ENCODE measurements at places on chromosomes 1 and 21.

DNA sequence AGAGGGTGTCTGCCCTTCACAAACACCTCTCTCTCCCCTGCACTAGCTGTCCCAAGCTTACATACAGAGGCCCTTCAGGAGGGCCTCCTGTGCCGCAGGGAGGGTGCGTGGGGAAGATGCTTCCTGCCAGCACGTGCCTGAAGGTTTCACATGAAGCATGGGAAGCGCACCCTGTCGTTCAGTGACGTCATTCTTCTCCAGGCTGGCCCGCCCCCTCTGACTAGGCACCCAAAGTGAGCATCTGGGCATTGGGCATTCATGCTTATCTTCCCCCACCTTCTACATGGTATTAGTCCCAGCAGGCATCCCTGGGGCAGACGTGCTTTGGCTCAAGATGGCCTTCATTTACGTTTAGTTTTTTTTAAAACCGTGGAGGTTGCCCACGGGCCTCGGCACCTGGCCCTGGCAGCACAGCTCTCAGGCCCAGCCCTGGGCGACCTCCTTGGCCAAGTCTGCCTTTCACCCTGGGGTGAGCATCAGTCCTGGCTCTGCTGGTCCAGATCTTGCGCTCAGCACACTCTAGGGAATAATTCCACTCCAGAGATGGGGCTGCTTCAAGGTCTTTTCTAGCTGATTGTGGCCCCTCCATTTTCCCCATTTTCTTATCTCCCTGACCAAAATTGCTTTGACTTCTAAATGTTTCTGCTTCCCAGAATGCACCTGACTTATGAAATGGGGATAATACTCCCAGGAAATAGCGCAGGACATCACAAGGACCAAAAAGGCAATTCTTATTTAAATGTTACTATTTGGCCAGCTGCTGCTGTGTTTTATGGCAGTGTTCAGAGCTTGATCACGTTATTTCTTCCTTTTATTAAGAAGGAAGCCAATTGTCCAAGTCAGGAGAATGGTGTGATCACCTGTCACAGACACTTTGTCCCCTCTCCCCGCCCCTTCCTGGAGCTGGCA lies 6.1 kb downstream of the NPPA start:
- no peak for DNase-seq

DNA sequence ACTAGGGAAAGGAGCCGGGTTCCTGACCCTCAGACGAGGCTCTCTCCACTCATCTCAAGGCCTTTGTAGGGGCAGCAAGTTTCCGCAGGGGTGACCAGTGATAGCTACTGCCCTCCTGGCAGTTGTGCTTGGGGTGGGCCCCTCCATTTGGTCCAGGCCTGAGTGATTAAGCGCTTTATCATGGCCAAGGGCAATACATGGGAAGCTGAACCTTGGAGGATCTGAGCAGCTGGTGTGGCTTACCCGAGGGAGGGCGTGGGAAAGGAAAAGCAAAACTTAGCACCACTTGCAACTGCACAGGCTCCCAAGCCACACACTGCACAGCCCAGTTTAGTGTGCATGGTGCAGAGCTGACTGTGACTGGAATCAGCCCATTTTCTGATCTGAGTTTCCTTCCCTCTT lies 47.8 kb downstream of the GADD45A start:
- no peak for DNase-seq

DNA sequence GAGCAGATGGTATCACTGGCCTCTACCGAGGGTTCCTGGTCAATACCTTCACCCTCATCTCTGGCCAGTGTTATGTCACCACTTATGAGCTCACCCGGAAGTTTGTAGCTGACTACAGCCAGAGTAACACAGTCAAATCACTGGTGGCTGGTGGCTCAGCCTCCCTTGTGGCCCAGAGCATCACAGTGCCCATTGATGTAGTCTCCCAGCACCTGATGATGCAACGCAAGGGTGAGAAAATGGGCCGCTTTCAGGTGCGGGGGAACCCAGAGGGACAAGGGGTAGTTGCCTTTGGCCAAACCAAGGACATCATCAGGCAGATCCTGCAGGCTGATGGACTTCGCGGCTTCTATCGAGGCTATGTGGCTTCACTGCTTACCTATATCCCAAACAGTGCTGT lies 6.1 kb downstream of the SLC25A44 start:
- no peak for DNase-seq

DNA sequence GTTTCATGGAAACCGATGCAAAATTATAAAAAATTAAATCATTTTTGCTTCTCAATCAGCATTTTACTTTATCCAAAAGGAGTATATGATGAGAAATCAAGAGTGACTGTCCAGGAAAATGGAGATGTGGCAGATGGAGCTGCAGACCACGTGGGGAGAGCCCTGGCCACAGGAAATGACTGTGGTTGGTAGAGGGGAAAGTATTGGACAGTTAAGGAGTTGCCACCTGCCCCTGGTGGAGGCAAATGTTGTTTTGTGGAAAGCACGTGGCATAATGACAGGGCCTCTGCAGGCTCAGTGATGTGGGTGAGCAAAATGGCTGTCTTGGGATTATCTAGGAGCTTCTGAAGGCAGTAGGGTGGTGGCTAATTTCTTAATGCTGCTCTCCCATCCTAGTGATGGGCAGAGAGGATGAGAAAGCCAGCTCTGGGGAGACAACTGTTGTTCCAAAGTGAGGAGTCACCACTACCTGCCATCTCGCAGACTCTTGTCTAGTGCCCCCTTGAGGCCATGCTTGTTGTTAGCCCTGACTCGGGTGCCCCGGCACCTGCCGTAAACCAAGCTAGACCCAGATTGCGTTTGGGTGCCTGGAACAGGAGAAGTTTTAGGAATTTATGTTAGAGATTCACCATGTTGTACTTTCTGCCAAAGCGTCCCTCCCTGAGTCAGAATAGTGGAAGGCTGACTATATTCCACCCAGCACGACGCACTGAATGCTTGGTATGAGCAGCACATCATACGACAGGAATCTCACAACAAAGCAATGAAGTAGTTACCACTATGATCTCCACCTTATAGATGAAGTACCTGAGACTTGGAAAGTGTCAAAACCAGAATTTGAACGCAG lies 144.0 kb downstream of the ROR1 start:
- no peak for DNase-seq

GRCh38 chr1:203325418-203326091 lies 20.2 kb downstream of the BTG2 start:
- DNase-seq: no peak

DNA sequence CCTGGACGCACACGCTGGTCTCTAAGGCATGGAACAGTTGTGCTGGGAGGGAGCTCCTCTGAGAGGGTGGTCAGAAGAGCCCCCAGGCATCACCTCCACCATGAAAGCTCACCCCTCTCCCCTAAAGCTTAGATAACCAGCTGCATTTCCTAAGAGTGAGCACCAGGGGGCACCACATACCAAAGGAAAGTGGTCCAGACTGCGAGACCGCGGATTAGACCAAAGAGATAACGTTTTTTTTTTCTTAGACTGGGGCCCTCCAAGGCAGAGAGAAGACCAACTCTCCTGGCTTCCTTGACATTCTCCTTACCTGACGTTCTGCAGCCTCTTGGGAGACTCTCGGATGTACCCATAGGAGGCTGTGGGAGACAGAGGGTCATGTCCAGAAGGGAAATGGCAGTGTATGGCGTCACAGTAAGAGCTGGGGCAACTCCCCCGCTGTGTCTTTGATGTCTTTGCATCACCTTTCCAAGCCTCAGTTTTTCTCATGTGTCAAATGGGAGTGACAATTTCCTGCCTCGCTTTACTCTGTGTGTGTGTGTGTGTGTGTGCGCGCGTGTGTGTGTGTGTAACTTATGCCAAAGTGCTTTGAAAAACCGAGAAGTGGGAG lies 12.3 kb upstream of the IFNLR1 start:
- no peak for DNase-seq

- DNase-seq: no peak
Measured at GRCh38 chr1:30764939-30765555, 7.5 kb upstream of the LAPTM5 start.

DNA sequence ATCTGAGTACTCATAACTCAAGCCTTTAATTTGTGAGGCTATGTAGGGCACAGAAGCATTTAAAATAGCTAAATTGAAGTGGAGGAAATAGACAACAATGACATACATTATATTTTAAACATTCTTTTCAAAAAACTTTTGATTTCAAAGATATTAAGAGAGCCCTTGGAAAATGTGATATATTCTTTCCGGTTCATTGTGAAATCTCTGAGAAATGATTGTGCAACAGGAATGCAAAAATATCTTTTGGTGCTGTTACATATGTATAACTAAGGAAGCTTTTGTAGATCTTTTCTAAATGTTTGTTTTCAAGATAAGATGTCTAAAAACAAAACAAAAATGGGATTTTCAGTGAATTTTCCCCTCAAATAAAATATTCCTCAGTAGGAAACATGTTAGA lies 185.2 kb downstream of the LEPR start:
- DNase-seq: no peak

DNA sequence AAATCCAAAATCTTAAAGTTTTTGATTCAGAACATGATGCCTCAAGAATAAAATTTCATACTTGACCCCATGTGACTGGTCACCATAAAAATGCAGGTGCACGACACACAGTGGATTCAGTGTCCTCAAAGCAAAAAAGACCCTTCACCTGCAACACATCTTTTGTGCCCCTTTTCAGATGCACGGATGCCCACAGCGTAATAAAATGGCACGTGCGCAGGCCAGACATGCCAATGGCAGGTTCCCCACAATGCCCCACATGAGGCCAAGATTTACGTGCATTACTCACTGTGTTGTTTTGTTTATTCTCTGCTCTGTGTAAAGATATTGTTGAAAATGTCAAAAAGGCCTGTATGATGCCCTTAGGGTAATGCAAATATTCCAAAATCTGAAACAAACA lies 9.3 kb downstream of the KCNA10 start:
- DNase-seq: no peak

GRCh38 chr1:37905727-37906126 lies 41.1 kb downstream of the INPP5B start:
- DNase-seq: no peak

- DNase-seq: no peak
Measured at GRCh38 chr21:44405948-44406872, 49.1 kb upstream of the LRRC3 start.

GRCh38 chr1:41653574-41653973 lies 169.1 kb upstream of the EDN2 start:
- DNase-seq: no peak

DNA sequence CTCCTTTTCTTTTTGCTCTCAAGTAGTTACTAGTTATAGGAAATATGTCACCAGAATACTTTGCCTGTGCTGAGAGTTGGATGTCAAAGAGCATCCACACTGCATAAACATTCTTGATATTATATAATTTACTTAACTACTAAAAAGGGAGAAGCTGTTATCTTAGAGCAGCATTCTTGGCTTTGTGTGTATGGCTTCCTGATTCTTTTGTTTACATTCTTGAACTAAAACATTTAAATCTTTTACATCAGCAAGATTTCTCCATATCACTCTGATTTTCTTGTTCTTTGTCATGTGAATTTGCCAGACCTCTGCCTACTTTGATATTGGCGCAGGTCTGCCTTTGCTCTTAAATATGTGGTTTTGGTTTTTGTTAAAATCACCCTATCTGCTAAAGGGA lies 48.8 kb downstream of the SUCO start:
- DNase-seq: no peak

- DNase-seq: no peak
Measured at GRCh38 chr1:183630748-183631147, 4.8 kb downstream of the ARPC5 start.

DNA sequence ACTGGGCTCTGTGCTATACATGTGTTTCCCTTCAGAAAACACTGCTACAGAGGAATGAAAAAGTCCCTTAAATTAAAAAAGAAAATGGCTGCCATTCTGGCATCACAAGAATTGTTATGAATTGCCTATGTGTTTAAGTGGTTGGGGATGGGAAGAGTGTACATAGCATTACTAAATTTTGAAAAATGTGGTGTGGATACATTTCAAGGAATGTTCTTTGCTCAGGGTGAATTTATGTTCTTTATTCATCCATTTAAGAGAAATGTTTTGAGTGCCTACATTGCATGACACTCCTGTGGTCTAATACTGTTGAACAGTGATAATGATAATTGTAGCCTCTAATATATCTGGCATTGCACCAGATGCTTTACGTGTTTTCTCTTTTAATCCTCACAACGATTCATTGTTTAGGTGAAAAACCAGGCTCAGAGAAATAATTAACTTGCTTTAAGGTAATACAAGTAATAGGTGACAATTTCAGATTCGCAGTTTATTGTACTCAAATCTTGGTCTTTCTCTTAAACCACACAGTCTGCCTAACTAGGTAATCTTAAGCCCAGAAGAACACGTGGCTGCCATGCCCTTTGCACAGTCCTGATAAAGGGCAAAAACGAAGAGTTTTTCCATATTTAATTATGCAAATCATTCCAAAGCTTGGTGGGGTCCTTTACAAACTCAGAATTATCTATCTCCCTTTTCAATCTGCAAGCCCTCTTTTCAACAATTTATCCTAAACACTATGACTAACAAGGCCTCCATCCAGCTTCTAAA lies 31.5 kb downstream of the DPT start:
- no peak for DNase-seq

DNA sequence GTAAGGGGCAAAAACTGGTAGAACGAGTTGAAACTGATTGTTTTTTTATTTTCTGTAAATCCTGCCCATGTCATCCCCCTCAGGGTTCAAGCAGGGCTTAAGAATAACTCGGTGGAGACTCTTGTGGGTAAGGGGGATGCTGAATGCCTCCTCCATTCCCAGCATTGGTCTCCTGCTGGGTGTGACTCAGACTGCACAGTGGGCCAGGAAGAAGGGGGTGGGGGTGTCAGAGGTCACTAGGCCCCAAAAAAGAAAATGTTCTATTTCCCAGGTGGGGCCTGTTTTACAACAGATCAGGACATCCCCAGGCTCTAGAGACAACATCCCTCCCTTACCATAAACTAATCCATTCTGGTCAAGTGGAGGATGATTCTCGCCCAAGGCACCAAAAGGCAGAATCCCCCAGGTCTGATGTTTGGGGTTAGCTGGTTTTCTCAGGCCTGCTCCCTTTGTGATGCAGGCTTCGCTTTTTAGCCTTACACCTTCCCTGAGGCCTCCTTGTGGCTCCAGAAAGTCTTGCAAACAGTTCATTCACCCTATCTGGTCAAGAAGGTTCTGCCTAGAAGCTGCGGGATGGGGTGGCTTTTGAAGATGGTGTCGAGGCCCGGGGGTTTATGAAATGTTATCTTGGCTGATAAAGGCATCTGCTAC lies 10.7 kb upstream of the GRHL3 start:
- no peak for DNase-seq

- no peak for DNase-seq
Measured at GRCh38 chr1:204567071-204567470, 50.9 kb downstream of the MDM4 start.

DNA sequence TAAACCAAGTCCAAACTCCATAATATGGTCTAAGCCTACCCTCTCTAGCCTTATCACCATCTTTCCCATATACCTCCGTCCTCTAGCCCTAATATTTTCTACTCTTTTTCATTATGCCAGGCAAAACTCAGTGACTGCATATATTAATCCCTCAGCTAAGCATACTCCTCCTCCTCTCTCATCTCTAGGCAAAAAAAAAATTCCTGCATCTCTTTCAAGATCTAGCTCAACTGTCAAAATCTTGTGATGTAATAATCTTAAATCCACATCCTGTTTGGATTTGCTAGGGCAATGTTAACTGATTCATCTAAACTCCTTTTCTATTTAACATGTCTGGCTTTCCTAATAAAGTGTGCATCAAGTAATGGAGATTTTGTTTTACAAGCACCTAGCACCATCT lies 20.4 kb downstream of the PRPF38A start:
- no peak for DNase-seq

- DNase-seq: no peak
Measured at GRCh38 chr1:230303069-230303468, 123.1 kb downstream of the PGBD5 start.
